Activated T-helper 1 cell treated with anti-CD3 and anti-CD28 coated beads, Interleukin-12 subunit alpha, Interleukin-12 subunit beta, Interleukin-2, Interleukin-4 antibody, amounts not matched to agents 30 ng/mL and 10 ng/mL and 1 ng/mL, durations not matched to agents 14 hours and 24 hours and 36 hours (primary cell): ENCODE measurements at places on chromosomes 5 and 9. TPM values are rescaled to one million over a fixed set of nuclear protein-coding genes. Genes with fewer than 3 reads are reported as not detected.

DNA sequence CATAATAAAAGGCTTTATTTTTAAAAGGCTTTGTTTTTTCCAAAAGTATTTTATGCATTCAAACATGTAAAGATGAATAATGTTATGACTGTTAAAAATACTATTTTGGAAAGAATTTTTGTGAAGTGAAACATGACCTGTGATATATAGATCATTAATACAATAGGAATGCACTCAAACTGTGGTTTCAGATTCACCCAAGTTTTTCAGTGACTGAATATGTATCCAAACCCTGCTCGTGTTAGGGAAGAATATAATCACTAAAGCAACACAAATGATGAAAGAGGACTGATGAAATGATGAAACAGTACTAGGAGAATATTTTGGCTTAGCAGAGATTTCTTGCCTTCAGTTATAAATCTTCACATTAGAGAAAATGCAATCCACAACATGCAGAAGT is 278.0 kb downstream of the ADAMTS6 start:
- no peak for DNase-seq

- no peak for DNase-seq
Observed at GRCh38 chr5:143066556-143067281, 296.5 kb downstream of the ARHGAP26 start.

DNA sequence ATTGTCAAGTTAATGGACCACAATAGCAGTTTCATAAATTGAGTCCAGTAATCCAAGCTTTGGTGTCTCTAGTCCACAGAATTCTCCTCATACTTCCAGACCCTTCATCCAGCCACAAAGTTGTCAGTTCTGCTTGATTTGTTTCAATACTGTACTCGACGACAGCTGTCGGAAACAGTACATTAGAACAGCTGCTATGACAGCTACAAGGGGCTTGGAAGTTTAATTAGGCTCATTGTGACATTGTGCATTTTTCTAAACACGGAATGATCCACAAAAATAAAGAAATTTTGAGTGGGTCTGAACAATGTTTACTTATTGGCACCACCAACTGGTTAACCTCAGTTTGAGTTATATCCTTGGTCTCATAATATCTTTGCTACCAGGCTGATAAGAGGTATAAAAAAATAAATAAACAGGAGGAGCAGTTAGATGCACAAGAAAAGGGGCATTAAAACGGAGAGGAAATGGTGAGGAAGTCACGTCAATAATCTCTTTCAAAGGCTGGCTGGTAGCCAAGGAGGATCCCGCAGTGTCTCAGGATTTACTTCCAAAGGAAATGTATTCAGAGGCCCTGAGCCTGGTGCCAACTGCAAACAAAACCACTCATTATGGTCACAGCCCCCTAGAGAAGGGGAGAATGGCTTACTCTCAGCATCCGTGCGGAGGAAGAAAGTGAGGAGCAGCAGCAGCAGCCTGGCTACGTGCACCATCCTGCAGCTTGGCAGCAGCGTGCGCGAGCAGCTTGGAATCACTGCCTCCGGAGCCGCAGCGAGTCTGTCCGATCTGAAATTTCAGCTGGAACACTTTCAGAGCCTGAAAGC is 933.8 kb upstream of the DMAC1 start:
- DNase-seq = no peak

- no peak for DNase-seq
Observed at GRCh38 chr9:116187570-116188170, 34.1 kb downstream of the PAPPA start.

DNA sequence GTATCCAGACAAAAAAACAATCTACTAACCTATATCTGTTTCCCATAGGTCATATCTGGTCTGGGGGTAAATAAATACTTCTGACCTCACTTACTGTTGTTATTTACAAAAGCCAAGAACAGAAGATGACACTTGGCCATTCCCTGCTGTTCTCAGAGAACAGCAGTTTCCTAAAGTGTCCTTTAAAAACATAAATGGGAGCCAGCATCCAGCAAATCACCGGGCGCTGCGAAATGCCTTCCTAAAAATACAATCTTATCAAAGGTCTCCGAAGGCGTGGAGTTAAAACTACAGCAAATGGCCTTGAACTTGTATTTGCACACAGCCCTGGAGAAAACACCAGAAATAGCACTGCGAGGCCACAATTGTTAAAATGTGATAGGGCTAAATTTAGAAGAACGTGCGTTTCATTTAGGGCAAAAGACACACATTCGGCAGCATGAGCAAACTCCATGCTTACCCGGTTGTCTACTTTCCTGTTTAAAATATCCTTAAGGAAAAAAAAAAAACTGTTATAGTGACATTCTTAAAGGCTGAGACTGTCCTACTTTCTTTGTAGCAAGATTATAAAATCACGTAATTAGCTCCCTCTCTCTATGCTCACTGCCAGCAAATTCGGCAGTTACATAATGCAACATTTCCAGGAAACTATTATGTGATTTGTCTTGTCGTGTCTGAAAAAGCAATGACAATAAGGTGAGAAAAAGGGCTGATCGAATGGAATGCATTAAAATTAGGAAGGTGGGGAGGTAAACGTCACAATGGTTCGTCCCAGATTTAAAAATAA is 1.5 kb downstream of the NFIL3 start:
- DNase-seq = no peak

- DNase-seq = no peak
Observed at GRCh38 chr9:70496244-70496643, 81.8 kb upstream of the KLF9 start.

GRCh38 chr5:137462816-137463520 is 36.2 kb downstream of the SPOCK1 start:
- DNase-seq = no peak

- no peak for DNase-seq
Observed at GRCh38 chr9:98867429-98868168, 60.1 kb downstream of the GALNT12 start.

GRCh38 chr9:117678871-117679270 is 25.3 kb upstream of the TLR4 start:
- no peak for DNase-seq

GRCh38 chr9:106682420-106682819 is 180.5 kb upstream of the ZNF462 start:
- no peak for DNase-seq

DNA sequence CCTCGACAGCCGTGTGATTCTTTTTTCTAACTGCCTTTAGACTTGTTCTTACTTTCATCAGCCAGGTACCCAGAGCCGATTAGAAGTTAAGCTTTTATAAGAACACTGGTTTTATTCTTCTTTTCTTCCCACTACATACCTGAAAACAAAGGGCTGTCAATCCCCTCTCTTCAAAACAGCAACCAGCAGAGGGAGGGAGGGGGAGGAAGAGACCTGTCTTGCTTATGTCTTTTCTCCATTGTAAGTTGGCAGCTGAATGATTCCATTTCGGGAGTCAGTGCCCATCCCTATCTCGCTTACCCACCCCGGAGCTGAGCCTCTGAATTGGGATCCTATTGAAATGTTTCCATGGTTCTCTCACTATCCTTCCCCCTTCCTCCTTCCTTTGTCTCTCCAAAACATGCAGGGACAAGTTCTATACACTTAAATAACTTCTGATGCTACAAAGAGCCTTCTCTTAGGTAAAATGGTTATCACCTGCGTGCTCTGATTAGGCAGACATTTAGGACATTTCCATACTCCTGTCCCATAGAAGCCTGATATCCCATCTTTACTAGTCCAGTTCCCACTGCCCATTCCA is 83.9 kb upstream of the WWC1 start:
- no peak for DNase-seq

DNA sequence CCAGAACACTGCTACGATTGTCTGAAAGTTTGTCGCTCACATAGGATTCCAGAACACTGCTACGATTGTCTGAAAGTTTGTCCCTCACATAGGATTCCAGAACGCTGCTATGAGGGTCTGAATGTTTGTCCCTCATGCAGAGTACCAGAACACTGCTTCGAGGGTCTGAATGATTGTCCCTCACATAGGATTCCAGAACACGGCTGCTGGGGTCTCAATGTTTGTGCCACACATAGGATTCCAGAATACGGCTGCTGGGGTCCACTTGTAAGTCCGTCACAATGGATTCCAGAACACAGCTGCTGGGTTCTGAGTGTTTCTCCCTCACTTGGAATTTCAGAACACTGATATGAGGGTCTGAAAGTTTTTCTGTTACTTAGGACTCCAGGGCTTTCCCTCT is 203.3 kb downstream of the FOXD4L6 start:
- no peak for DNase-seq

GRCh38 chr5:147835386-147835798 is 3.9 kb upstream of the SPINK1 start:
- DNase-seq = no peak

DNA sequence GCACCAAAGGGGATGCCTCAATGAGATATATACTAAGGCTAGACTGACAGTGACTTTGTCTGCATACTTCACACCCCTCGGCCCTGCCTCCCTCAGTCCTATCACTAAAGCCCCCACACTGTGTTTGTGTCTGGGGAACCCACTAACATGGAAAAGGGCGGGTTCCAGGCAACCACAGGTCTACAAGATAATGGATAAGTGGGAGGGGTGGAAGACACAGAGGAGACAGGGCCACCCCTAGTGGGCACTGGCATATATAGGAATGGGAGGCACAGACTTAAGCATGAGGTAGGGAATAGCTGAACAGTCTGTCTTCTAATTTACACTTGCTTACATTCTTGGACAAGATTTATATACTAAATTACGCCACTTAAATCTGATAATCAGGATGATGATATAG is 74.0 kb downstream of the SLIT3 start:
- no peak for DNase-seq

- no peak for DNase-seq
Observed at GRCh38 chr5:164000819-164001218, 495.4 kb downstream of the MAT2B start.

DNA sequence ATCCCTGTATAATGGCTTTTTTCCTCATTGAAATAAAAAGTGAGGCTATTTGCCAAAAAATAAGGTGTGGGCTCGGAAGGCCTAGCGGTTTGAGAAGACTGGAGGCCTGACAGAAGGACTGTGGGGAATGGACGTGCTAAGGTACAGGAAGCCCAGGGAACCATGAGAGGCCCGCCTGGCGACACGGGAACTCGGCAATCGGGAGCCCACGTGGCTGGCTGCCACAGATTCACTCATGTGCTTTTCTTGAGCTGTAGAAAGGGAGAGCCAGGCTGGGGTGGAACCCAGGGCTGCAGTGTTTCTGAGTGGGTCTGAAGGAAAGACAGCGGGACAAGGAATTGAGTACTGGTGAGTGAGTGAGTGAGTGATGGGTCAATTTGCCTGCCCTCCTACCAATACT is 11.9 kb upstream of the DDX41 start:
- no peak for DNase-seq

DNA sequence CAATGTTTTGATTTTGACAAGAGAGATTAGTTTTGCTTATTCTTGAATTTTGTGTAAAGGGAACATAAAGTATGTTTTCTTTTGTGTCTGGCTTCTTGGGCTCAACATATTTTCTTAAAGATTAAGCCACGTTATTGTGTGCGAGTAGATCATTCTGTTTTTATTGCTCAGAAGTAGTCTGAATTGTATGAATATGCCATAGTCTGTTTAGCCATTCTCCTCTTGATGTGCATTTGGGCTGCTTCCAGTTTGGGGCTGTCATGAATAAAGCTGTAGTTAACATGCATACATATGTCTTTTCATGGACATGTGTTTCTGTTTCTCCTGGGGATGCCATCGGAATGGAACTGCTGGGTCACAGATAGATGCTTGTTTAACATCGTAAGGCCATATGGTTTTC is 198.9 kb downstream of the FANCC start:
- DNase-seq = no peak

DNA sequence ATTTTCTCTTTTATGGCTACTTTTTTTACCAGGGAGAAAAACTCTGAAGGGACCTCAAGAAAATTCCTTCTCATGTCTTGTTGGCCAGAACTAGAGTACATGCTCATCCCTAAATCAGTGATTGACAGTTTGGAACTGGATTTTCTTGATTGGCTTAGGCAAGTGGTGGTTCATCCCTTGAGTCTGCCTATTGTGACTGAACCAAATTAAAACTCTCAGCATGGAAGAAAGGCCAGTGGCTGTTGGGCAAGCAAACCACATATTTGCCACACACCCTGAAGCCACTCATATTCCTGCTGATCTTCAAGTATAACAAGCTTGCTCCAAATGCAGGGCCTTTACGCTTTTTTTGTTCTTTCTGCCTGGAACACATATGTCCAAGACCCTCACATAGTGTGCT is 7.2 kb upstream of the HOMER1 start:
- no peak for DNase-seq

- DNase-seq = no peak
Observed at GRCh38 chr9:78003730-78004129, 27.9 kb downstream of the GNAQ start.

DNA sequence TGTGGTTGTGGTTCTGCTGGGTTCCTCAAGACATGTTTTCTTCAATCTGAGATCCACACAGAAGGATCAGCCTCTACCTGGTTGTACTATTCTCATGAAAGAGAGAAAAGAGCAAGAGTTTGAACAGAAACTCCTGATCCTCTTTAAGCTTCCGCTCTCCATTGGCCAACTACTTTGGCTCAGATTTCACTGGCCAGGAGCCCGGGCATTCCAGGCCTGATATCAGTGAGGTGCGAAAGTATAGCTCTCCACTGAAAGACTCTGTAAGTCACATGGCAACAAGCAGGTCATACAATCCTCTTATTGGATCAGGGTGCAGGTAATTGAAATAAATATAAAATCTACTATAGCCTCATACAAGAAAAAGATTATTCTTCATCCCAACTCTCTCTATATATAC is 920.5 kb downstream of the TLE4 start:
- DNase-seq = no peak

DNA sequence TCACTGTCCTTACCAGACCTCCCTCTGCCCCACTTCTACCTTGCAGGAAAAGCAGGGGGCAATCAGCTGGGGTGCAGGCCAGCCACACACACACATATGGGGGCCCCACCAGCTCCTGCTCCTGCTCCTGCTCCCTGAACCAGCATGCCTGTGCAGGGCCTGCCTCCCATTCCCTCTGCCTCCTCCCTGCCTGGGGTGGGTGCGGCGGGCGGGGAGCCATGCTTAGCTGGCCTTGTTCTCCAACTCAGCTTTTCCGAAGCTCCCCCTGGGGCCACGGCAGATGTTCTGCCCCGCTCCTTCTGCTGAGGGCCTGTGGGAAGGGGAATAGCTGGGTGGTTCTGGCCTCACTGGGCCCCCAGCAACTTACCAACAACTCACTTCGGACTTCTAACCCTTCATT is 89.8 kb downstream of the ZNF354C start:
- no peak for DNase-seq

- DNase-seq = no peak
Observed at GRCh38 chr9:1599961-1600360, 415.2 kb upstream of the SMARCA2 start.

NUTM2F gene
- total RNA-seq = not detected in 2 replicates

C9orf50 gene
- not detected in 2 replicates for total RNA-seq

ZNF883 gene
- not detected in 2 replicates for total RNA-seq
